Fibroblast of the conjunctiva (primary cell): ENCODE measurements at places on chromosomes 12 and 14.

- no peak for DNase-seq
Measured at GRCh38 chr14:105528586-105529318, 2.4 kb downstream of the TMEM121 start.

DNA sequence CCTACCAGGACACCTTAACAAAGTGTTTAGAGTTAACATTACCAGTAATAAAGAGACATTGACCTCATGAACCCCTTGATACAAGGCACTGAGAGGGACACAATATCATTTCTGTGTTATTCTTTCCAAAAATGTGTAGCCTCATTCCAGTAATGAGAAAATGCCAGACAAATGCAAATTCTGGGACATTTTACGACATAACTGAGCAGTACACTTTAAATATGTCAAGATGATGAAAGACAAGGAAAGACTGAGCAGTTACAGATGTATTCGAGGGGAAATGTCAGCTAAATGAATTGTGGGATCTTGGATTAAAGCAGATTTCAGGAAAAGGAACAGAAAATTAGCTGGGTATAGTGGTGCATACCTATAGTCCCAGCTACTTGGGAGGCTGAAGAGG, 255.6 kb downstream of the ERC1 start:
- peak; percentile 45 for DNase-seq

DNA sequence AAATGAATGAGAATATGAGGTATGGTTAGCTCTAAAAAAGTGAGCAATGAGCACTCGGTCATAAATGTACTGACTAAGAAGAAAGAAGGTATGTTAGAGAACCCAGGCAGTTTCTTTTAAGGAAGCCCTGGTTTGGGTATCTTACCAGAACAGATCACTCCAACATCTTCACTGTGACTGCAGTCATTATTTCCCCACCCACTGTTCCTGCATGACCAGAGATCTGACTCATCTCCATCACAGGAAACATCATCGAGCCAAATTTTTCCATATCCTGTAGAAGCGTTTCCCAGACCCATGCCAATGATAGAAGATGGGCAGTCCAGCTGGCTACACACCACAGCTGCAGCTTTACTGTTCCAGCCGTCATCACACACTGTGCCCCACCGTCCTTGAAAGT, 48.0 kb downstream of the CD163L1 start:
- DNase-seq: no peak

DNA sequence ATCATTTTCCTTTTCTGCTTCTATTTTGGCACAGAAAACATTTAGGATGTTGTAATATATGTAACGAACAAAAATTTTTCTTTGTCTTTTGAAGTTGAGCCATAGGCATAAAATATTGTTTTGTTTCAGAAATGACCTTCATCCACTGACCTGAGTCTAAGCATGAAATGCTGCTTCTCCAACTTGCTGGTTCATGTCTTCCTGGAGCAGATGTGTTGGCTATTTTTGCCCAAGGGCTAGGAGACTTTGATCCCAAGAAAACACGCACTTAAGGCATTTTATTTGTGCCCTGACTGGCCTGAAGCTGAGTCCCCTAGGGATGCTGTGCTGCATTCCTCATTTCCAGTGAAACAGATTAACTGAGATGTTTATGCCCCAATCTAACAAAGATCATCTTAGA, 27.2 kb upstream of the ALG10B start:
- DNase-seq: no peak

DNA sequence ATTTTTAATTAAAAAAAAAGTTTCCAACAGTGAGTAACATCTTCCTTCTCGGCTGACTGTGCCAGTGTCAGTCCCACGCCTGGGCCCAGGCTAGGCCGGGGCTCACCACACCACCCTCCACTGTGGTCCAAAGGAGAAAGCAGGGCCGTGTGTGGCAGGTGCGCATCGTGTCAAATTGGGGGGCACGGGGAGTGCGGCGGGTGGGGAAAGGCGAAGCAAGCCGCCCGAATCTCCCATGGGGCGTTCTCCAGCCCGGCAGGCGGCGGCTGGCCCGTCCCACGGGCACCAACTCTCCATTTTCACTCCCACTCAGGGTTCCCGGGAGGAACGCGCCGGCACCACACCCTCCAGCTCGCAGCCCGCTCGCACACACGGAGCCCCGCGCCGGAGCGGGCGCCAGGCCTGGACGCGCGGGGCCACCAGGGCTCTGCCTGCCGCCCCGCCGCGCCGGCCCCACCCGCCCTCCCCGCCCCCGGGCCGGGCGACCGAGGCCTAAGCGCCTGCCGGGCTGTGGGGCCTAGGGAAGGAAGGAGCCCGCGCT, 604 bp downstream of the EEA1 start:
- DNase-seq: no peak

DNA sequence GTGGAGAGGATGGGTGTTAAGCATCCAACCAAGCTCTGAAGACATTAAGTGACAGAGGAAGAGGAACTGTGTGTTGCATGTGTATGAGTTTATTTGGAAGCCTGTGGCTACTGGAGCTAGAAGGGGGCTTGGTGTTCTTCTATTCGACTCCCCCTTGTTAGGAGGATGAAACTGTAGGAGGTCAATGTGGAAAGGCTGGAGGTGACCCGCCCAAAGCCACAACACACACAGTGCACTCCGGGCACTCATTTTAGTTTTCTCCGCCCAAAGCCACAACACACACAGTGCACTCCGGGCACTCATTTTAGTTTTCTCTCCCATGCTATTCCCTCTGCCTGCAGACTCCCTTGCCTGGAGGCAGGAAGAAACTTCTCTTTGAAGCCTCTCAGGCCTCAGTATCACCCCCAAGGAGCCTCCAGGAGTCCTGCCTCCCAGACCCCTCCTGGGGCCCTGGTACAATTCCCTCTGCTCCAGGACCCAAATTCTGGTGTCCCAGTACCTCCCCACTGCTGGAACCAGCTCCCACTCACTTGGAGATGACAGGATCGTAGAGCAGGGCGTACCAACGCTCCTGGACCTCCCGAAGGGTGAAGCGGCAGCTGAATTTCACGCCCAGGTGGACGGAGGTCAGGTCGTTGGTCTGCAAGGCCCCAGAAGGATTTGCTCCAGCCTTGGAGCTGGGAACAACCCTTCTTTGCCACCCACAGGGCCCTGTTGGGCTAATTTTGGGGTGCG, 3.8 kb downstream of the MCRS1 start:
- no peak for DNase-seq

GRCh38 chr14:69666690-69667211, 55.4 kb downstream of the SUSD6 start:
- DNase-seq: no peak

- no peak for DNase-seq
Measured at GRCh38 chr14:102675396-102675795, 82.9 kb downstream of the RCOR1 start.

- DNase-seq: no peak
Measured at GRCh38 chr12:3958534-3958933, 85.3 kb upstream of the PARP11 start.

- DNase-seq: peak; percentile 43
Measured at GRCh38 chr14:75561013-75561432, 17.4 kb upstream of the FLVCR2 start.

- no peak for DNase-seq
Measured at GRCh38 chr12:63406781-63407180, 255.8 kb upstream of the AVPR1A start.

- DNase-seq: no peak
Measured at GRCh38 chr12:10235761-10236631, 23.3 kb downstream of the GABARAPL1 start.

GRCh38 chr12:93002293-93003054, 73.4 kb upstream of the EEA1 start:
- DNase-seq: no peak

- DNase-seq: no peak
Measured at GRCh38 chr12:57545809-57546437, 1.1 kb downstream of the DCTN2 start.

DNA sequence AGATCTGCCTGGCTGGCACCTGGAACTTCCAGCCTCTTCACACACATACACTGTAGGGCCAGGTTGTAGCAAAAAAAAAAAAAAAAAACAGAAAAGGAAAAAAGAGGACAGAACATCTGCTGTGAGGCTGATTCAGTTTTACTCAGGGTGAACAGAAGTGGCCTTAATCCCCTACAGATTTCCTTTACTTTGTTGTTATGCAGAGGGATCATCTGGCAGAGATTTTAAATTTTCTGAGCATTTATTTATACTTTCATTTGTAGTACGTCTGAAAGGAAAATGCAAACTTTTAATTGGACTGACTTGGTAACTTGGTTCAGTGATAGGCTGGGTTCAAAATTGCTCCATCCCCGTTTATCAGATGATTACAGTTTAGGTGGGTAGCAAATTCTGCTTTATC, 50.8 kb upstream of the PRICKLE1 start:
- DNase-seq: no peak

DNA sequence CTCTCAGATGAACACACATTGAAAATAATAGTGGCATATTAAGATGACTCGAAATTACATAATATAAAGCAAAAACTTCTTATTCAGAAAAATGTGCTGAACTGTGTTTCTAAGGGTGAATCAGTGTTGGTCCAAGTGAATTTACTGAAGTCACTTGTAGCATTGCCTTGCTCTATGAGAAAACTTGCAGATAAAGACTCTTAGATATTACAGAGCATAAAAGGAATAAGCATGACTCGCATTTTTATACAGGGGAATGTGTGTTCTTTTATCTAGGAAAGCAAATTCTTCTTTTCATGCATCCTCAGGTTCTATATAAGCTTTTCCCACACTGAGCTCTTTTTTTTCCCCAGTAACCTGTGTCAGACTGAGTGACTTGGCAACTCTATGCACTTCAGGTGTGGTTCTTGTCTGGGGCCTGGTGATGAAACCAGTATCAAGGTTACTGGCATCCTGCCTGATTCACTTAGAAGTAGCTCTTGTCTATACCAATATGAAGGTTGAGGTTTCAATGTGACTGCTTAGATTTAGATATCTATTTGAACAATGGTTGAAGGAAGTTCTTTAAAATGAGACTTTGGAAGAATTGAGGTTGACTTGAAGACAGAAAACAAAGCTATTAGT, 76.1 kb downstream of the OTOGL start:
- DNase-seq: no peak

GRCh38 chr14:101723061-101723595, 38.4 kb upstream of the PPP2R5C start:
- DNase-seq: no peak

DNA sequence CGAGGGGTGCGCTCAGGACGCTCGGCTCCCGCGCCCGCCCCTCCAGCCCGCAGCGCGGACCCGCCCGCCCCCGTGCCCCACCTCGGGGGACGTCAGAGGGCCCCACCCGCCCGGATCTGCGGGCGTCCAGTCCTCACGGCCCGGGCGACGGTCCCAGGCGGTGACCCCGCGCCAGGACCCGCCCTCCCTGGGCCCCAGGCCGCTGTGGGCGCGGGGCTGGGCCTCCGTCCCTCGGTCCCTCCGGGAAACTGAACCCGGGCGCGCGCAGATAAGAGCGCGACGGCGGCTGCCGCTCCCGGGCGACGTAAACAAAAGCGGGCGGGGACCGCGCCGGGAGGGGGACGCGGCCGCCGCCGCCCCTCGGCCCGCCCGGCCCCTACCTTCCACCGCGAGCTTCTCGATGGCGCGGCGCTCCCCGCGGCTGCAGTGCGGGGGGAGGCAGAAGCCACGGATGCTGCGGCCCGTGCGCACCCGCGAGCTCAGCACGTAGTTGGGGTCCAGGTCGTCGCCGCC, 1.1 kb downstream of the CKB start:
- no peak for DNase-seq
